ENCODE measurements at places on chromosomes 11 and 22. TPM values are rescaled to one million over a fixed set of nuclear protein-coding genes. Genes with fewer than 3 reads are reported as not detected.

Gene SOX6
- 5.0 TPM for total RNA-seq

DNA sequence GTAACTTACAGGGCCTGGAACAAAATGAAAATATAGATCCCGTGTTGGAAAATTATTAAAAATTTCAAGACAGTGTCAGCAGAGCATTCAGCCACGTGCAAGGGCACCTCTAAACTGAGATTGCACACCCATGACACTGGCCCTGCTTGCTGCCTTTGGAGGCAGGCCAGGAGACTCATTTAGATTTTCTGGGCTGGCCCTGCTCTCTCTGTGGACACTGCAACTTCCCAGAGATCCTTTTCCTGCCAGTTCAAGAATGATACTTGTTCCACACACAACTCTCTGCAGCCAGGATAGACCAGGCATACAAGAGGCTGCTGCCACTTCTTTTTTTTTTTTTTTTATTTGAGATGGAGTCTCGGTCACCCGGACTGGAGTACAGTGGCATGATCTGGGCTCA lies 56.7 kb upstream of the PTPRJ start:
- DNase-seq = peak; percentile 76

DNA sequence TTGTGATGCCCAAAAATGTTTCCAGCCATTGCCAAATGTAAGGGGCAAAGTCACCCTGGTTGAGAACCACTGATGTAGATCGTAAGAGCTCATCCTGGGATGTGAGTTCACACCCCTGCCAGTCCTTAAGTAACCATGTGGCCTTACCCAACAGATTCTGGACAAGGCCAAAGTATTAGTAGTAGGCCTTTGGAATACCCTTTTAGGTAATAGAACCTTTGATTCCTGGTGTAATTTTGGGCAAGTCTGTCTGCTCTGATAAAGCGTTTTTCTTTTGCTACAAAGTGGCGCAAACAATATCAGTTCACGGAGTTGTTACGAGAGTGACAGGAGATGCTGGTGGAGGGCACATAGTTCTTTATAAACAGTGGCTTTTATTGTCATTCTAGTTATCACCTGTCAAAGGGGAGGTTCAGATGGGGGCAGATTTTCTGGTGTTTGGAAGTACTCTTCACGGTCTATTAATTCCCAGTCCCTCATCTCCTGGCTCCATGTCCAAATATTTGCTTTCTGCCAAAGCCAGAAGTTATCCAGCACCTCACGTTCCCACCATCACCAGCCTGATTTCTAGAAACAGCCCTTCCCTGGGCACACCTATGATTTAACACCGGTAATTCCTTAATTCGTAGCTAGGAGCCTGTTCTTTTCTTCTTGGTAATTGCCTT lies 73.8 kb upstream of the CRYBB3 start:
- no peak for DNase-seq

DNA sequence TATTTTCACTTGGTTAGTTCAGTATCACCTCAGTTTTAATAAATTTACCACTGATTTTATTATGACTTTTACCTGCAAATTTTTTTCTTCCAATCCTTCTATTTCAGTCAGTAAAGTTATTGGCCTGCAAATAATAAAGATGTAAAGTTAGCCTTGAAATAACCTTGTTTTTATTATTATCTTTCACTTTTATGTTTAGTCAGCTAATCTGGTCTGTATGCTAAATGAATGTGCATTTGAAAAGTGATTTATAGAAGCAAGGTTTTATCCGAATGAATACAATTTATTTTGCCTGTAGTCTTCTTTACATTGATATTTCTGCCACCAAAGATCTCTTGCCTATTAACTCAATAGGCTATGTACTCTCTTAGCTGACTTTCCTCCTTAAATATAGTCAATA lies 425.7 kb downstream of the CNTN5 start:
- DNase-seq = no peak

DNA sequence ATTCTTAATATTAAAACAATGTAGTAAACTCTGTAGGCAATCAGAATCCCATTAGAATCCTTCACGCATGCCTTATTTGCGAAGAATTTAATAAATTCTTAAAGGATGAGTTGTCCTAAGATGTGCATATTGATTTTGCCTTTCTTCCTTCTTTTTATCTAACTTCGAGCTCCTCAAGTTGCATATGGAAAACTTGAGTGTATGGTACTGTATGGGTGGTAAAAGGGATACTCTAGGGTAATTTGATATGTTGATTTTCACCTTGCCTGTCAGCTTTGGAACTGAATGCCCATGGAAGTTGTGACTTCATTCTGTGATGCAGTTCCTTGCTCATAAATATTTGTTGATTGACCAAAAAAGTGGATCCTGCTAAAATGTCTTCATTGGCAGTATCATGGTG lies 193.8 kb downstream of the DDX10 start:
- DNase-seq = no peak

DNA sequence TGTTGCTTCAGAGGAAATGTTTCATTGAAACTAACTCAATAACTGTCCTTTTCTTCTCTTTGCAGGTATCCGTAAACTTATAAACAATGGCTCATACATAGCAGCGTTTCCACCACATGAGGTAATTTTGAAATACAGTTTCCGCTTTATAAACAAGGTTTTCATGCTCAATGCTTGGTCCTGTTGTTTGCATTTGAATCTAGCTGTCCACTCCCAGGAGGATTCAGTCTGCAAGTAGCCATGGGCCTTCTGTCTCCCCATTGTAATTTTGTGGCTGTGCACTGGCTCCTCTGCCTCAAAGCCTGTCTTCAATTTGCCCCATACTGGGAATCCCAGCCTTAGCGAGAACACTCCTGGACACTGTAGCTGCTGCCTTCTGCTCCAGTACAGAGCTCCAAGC lies 34.7 kb downstream of the MUC15 start:
- no peak for DNase-seq

DNA sequence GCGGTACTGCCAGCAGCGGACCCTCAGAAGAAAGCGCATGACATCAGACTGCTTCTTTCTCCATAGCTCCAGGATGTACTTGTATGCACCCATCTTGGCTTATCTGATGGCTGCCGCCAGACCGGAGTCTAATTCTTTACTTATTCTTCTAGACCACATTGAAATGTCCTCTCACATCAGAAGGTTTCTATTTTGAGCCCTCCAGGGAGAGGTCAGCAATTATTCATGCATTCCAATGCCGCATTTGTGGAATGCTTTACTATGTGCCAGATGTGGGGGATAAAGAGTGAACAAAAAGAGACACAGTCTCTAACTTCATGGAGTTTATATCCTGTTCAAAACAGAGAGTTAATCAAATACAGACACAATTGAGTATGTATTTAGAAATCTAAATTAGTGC lies 230.1 kb downstream of the MIAT start:
- no peak for DNase-seq

DNA sequence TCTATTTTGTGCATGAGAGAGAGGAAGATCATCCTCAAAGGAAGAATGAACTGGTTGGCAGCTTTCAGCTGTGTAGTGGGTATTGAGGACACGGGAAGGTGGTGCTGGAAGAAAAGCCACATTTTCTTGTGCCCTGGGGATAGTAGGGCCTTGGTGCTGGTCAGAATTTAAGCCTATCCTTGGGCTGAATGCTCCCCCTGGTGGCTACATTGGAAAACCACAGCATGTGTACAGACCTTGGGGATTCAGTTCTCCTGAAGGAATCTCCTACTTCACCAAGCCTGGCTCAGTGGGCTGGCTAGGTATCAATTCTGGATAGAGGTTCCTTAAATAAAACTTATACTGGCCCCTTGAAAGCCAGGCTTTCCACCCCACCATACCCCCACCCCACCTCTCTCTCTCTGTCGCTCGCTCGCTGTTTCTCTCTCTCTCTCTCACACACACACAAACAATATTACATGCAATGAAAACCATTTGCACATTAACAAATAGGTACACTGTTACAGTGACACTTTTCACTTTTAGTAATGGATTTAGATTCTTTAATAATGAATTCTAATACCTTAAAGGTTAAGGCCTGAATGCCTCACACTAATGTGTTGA lies 2.8 kb upstream of the OR51M1 start:
- DNase-seq = no peak

Gene SLC17A6
- total RNA-seq = not detected

DNA sequence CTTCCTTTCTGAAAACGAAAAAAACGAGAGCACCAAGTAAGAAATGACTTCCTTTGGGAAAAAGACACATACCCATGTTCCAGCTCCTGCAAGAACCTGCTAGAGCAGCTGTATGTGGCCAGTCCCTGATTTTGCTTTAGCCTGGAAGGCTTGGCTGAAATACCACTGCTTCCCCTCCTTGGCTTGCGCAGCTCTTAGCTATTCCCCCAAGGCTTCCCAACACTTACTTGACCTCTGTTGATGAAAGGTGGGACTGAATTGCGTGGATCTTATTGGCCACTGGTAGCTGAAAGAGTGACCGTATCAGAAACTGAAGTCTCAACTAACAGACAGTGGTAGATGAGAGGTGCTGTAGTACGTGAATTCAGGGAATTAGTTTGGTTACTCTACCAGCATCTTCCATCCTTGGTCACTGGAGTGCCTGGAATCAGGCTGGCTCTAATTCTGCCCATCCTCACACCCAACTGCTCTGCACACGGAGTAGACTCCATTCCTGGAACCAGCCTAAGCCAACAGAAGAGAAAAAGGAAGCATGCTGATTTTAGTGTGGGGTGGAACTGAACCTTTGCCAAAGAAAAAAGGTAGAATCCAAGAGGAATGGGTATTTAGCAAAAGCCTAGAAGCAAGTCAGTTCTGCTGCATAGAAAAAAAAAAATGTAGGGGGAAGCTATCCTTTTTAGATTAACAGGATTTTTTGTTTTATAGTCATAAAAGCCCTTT lies 73.8 kb upstream of the CRTAM start:
- DNase-seq = no peak

GRCh38 chr11:107961480-107961879 lies 33.2 kb downstream of the RAB39A start:
- no peak for DNase-seq

DNA sequence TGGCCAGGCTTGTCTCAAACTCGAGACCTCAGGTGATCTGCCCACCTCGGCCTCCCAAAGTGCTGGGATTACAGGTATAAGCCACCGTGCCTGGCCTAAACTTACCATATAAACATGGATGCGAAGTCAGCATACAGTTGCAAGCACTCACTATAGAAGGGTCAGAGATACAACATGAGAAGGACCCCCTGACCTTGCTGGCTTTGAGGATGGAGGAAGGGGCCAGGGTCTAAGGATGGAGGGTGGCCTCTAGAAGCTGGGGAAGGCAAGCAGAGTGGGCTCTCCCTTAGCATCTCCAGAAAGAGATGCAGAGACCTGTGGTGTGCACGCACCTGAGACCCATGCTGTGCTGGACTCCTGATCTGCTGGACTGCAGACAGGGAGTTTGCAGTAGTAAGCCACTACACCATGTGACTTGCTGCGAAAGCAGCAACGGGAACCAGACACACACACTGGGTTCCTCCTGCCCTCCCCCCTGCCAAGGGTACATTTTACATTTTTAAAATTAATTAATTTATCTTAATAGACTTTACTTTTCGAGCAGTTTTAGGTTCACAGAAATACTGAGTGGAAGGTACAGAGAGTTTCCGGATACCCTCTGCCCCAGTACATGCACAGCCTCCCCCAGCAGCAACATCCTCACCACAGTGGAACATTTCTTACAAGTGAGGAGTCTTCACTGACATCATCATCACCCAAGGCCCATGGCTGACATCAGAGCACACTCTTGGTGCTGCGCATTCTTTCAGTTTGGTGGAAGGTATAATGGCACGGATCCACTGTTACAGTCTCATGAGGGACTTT lies 170.1 kb upstream of the B3GAT1 start:
- peak; percentile 29 for DNase-seq

- peak; percentile 90 for DNase-seq
Observed at GRCh38 chr11:75563978-75564552, 2.0 kb downstream of the SERPINH1 start.

GRCh38 chr11:78426845-78427244 lies 9.2 kb upstream of the GAB2 start:
- no peak for DNase-seq

GRCh38 chr22:27832606-27833005 lies 31.1 kb upstream of the MN1 start:
- DNase-seq = no peak

Gene GSTP1
- total RNA-seq = 349 TPM

Gene MRGPRE
- total RNA-seq = 1.4 TPM

Gene MRPL16
- total RNA-seq = 45.6 TPM

GRCh38 chr22:20552443-20553401 lies 45.3 kb downstream of the MED15 start:
- DNase-seq = peak; percentile 96

- DNase-seq = no peak
Observed at GRCh38 chr22:25701056-25701780, 40.8 kb upstream of the MYO18B start.

DNA sequence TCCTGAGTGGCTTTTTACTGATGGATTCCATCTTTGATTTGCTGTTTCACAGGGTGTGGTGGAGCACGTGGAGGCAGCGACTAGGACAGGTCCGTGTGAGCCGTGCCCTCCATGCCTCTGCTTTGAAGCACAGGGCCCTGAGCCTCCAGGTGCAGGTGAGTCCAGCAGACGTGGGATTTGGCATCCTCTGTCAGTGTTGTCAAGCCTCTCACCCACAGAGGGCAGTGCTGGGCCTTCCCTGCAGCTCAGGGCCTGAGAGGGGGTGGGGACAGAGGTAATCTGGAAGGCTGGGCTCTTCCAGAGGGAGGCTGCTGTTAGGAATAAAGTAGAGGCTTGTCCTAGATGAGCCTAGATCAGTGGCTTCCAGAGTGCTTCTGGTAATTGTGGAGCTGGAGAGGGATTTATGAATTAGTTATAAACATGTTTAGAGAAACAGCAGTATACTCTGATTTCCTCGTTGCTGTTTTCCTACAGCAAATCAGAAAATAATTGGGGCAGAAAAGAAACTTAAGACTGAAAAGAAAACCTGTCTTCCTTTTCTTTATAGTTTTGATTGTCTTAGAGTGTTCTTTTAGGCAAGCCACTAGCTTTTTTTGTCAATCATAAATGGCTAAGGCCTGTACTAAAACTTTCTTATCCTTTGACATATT lies 65.0 kb downstream of the SFI1 start:
- DNase-seq = peak; percentile 87

- no peak for DNase-seq
Observed at GRCh38 chr11:85977751-85978160, 91.1 kb downstream of the PICALM start.

Gene CNTF
- 1.2 TPM for total RNA-seq

DNA sequence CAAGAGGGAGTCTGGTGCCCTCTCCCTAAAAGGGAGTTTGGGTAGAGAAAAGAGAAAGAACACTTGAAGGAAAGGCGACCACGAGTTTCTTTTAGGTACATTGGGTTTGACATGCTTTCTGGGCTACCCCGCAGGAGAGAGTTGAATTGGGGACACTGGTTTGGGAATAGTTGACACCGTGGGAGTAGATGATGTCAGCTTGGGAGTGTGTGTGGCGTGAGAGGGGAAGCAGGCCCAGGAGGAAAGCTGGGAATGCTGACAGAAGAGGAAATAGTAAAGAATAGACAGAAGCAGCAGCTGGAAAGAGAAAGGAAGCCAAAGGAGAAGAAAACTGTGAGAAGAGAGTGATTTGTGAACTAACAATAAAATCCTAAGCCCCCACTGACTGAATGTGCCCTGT lies 442.9 kb downstream of the DYNC2H1 start:
- no peak for DNase-seq

Measured in sigmoid colon (tissue), 7 donors.